ENCODE measurements at places on chromosomes 1 and 21. TPM values are rescaled to one million over a fixed set of nuclear protein-coding genes. Genes with fewer than 3 reads are reported as not detected.

DNA sequence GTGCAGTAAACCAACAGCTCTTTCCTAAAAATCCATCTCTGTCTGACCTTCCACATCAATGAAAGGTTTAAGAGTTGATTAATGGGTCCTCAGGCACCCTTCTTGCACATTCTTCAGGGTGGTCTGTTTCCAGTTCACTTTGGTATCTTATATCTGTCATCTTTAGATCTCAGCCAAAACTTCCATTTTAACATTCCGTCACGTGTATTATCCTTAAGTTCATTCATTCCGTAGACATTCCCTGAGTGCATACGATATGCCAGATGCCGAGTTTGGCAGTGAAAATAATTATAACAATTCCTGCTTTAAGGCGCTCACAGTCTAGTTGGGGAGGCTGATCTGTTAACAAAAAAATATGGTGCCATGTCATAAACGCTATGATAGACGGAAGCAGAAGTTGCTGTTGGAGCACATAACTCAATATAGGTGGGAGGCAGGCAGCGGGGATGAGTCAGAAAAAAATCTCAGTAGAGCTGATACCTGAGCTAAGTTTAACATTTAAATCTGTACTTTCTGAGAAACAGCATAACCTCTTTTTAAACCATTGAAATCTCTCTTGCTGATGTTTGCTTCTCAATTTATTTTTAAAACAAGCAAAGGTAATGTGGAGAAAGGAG, 59.6 kb upstream of the HOOK1 start:
- peaks cover 25% of the 10 kb centered on the region for H3K4me1 ChIP-seq
- H3K4me3 ChIP-seq, result no peak overlapping the region
- no peaks in the 10 kb centered on the region for H3K27me3 ChIP-seq
- DNase-seq, result no peak

GRCh38 chr1:33128781-33129180, 47.8 kb downstream of the AZIN2 start:
- H3K4me1 ChIP-seq, result peaks cover 25% of the 10 kb centered on the region
- peaks cover 5% of the 10 kb centered on the region for H3K36me3 ChIP-seq
- H3K4me3 ChIP-seq, result no peak overlapping the region
- no peak for DNase-seq
- H3K27me3 ChIP-seq, result no peaks in the 10 kb centered on the region

- H3K36me3 ChIP-seq, result no peaks in the 10 kb centered on the region
- peaks cover 4% of the 10 kb centered on the region for H3K4me1 ChIP-seq
- H3K27me3 ChIP-seq, result no peaks in the 10 kb centered on the region
- no peak overlapping the region for H3K4me3 ChIP-seq
- no peak for DNase-seq
Observed at GRCh38 chr1:236716160-236716559, 29.9 kb downstream of the ACTN2 start.

DNA sequence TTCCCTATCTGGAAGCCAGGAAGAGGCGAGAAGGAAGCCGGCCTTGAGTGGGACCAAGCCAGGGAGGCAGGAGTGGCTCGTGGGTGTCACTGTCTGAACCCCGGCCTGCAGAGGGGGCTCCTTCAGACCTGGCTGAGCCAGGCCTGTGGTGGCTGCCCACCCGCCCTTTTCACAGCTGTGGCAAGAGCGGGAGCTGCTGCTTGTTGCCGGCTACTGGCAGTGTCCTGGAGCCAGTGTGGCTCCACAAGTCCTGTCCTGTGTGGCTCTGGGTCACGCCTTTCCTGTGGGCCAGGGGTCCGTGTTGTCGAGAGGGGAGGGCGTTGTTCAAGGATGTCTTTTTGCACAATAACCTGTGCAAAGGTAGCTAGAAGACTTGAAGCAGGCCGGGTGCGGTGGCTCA, 1.3 kb downstream of the PFKL start:
- H3K27ac ChIP-seq, result peak overlapping the region; percentile 95
- DNase-seq, result no peak
- no peaks in the 10 kb centered on the region for H3K36me3 ChIP-seq
- peak overlapping the region; percentile 78 for H3K4me3 ChIP-seq

DNA sequence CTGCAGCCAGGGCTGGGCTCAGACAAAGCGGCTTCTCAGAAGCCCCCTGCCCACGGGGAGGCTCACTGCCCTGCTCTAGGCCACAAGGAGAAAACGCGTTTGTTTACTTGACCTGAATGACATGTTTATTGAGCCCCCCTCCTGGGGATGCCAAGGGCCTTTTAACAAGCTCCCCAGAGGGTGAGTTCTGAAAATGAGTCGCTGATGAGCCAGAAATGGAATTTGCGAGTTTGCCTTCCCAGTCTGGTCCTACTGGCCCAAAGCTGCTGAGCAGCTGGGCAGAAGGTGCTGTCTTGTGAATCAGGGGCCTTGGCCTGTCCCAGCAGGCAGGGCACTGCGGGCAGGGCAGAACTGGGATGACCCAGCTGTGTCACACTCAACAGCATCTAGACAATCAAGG, 120.6 kb downstream of the SYF2 start:
- H3K4me3 ChIP-seq, result no peak overlapping the region
- H3K27me3 ChIP-seq, result peaks cover 18% of the 10 kb centered on the region

The FCMR gene
- total RNA-seq, result 6.8 TPM

DNA sequence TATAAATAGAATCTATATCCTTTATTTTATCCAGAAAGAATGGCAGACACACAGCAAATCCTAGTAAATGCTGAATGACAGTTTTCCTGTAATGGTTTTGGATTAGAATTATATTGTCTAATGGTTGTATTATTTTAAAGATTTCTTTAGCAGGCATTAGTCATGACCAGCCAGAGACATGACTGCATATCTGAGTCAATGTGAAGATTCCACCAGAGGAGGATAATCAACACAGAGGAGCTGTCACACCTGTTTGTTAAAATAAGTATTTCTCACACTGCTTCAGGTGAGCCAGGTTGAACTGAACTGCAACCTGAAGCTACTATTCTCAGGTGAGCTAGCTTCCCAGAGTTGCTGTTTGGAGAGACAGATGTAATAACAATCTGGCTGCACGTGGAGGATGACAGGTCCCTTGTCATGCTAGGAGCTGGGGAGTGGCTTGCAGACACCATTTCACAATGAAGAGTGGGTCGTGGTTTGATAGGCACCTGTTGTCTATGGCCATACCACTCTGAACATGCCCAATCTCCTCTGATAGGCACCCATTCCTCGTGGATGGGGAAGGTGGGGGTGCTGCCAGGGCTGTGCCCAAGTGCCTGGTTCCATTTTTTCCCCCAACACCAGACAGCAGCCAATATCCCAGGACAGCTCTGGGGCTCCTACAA, 94.3 kb downstream of the KCNJ6 start:
- no peaks in the 10 kb centered on the region for H3K4me1 ChIP-seq
- H3K27ac ChIP-seq, result no peak overlapping the region
- H3K27me3 ChIP-seq, result no peaks in the 10 kb centered on the region
- H3K4me3 ChIP-seq, result no peak overlapping the region
- DNase-seq, result no peak
- H3K36me3 ChIP-seq, result no peaks in the 10 kb centered on the region

- H3K4me1 ChIP-seq, result no peaks in the 10 kb centered on the region
- H3K4me3 ChIP-seq, result no peak overlapping the region
- no peak overlapping the region for H3K27ac ChIP-seq
- DNase-seq, result no peak
Observed at GRCh38 chr1:191222206-191222605, 744.5 kb upstream of the BRINP3 start.

GRCh38 chr1:160307118-160307791, 22.3 kb upstream of the PEX19 start:
- no peaks in the 10 kb centered on the region for H3K27me3 ChIP-seq
- peaks cover 100% of the 10 kb centered on the region for H3K36me3 ChIP-seq
- no peak for DNase-seq
- H3K4me3 ChIP-seq, result no peak overlapping the region
- H3K4me1 ChIP-seq, result no peaks in the 10 kb centered on the region

DNA sequence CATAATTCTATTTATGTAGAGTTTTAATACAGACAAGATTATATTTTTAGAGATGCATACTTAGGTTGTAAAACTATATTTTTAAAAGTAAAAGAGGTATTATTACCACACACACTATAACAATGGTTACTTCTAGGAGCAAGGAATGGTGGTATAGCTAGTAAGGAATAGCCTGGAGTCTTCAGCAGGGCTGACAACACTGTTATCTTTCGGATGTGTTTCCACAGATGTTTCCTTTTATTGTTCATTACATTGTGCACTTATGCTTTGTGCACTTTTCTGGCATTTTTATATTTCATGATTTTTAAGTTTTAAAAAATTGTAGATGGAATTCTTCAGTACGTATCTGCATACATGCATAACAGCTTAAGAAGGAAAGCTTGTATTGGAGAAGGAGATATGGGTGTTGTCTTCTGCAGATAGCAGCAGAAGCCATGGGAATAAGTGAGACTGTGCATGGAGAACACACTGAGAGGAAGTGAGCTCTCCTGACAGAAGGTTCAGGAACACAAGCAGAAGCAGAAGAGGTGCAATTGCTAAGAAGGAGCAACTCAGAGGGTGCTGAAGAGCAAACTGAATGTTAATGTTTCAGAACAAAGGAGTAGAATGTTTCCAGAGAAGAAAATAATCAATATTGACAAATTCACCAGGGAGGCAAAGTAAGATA, 91.8 kb downstream of the UCHL5 start:
- H3K4me3 ChIP-seq, result no peak overlapping the region
- no peaks in the 10 kb centered on the region for H3K4me1 ChIP-seq
- DNase-seq, result no peak
- no peaks in the 10 kb centered on the region for H3K36me3 ChIP-seq
- no peak overlapping the region for H3K27ac ChIP-seq

DNA sequence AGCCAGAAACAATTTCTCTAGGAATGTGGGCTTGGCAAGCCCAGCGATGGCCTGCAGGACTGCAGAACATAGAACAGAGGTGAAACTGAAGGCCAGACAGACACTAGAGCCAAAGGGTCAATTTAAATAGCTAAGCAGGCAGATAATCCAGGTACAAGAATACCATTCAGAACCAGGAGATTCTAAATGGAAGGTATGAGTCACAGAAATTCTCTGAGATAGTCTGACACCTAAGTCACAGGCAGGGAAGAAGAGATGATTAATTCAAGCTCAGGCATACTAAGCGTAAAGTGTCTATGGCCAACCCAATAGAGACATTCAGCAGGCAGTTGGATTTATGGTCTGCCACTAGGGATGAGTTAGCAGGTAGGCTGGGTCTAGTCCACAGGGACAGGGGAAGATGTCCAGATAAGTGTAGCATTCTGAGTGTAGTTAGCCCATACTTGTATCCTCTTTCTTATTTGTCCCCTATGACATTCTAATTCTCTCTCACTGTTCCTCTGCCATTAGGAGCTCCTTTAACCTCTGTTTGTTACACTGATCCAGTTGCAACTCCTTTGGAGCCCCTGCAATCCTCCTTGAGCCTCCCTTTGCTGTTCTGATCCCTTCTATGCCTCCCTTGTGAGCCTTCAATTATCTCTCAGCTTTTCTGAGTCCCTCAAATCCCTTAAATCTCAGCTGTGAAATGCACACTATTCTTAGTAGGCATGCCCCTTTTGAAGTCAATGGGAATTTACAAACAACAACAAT, 383.8 kb downstream of the LMO4 start:
- H3K27me3 ChIP-seq, result no peaks in the 10 kb centered on the region
- H3K27ac ChIP-seq, result no peak overlapping the region
- no peak overlapping the region for H3K4me3 ChIP-seq
- H3K4me1 ChIP-seq, result no peaks in the 10 kb centered on the region

- H3K27me3 ChIP-seq, result no peaks in the 10 kb centered on the region
- peaks cover 77% of the 10 kb centered on the region for H3K4me1 ChIP-seq
- DNase-seq, result no peak
- peaks cover 15% of the 10 kb centered on the region for H3K36me3 ChIP-seq
- H3K4me3 ChIP-seq, result no peak overlapping the region
Observed at GRCh38 chr1:36380143-36380619, 5.5 kb downstream of the STK40 start.

DNA sequence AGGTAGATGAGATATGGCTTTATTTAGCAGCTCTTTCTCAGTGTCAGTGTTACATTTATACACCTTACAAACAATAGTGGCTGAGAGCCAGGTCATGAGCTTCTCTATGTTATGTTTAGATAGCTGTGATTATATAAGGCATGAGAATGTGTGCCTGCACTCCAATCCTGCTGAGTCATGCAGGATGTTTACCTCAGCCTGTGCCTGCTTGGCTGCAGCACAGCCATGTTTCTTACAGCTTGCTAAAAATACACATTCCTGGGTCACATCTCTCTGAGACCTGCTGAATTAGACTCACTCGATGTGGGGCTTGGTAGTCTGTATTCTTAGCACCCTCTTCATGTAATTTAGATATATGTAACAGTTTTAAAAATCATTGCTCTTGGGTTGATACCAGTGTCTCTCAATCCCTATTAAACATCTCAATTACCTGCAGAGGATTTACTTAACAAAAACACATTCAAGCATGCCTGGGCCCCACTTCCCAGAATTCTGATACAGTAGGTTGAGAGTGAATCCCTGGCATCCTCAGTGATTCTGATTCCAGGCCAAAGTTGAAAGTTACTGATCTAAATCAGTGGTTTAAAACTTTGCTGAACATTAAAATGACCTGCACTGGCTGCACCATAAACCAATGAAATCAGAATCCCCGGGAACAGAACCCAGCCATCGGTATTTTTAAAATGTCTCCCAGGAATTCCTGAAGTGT, 107.5 kb downstream of the GDAP2 start:
- no peaks in the 10 kb centered on the region for H3K36me3 ChIP-seq
- no peak overlapping the region for H3K4me3 ChIP-seq
- H3K27ac ChIP-seq, result peak overlapping the region; percentile 32
- no peak for DNase-seq
- peaks cover 26% of the 10 kb centered on the region for H3K4me1 ChIP-seq

GRCh38 chr1:53947172-53947907, 1.2 kb downstream of the LRRC42 start:
- peaks cover 12% of the 10 kb centered on the region for H3K36me3 ChIP-seq
- H3K27ac ChIP-seq, result no peak overlapping the region
- H3K27me3 ChIP-seq, result no peaks in the 10 kb centered on the region
- peaks cover 25% of the 10 kb centered on the region for H3K4me1 ChIP-seq
- peak overlapping the region; percentile 93 for H3K4me3 ChIP-seq
- no peak for DNase-seq

DNA sequence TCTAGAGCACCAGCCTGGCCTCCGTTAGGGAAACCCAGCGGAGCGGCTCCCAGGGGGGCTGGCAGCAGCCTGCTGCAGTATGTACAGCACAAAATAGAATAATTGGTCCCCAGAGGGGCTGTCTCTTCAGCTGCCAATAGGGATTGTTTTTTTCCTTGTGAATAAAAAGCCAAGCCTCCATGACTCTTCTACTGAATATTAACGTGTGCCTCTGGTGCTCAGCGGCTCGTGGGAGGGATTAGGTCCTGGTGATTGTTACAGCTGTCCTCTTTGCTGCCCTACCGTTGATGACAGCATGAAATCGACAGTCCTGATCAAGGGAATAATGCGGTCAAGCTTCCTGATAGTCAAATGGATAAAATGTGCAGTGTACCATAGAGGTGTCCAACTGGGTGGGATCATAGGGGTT, 190.7 kb upstream of the RUNX1 start:
- no peaks in the 10 kb centered on the region for H3K36me3 ChIP-seq
- no peaks in the 10 kb centered on the region for H3K27me3 ChIP-seq
- no peak for DNase-seq

All from lower lobe of right lung (tissue), 2 donors.